ENCODE measurements at places on chromosomes 6 and 20.
A peak's percentile ranks its signal among the peaks of the same experiment; 100 is the strongest.

DNA sequence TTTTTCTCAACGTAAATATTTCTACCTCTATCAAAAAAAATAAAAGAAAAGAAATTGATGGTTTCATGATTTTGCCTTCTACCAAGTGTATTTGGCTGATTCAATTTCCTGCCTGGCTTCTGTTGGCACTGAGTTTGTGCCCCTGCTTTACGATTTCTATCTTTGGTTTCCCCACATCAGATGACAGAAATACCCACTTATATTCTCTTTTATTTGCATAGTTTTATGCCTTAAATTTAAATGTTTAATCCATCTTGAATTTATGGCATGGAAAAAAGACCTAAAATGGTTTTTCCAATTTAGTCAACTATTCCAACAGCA is 34.3 kb downstream of the RNF24 start:
- peak; percentile 7 for DNase-seq

GRCh38 chr6:115905471-115905870 is 155.2 kb downstream of the FRK start:
- no peak for DNase-seq

GRCh38 chr6:157990321-157991066 is 8.8 kb downstream of the SYNJ2 start:
- peak; percentile 21 for DNase-seq

DNA sequence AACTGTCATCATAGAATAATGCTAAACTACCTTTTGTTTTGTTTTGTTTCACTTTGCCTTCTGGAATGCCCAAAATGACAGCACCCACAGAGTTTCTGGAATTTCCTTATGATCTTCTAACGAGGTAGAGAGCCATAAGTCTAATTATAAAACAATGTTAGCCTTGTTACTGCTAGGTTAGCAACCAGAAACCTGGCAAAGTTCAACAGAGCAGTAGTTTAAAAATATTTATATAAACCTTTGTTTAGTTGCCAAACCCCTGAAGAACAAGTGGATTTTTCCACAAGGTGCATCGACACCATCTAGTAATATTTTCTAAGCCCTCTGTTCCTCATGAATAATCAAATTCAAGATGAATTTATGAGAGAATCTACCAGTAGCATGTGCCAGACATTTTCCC is 27.6 kb upstream of the IPCEF1 start:
- no peak for DNase-seq

- no peak for DNase-seq
Observed at GRCh38 chr20:33280775-33281174, 2.2 kb upstream of the BPIFB1 start.

- no peak for DNase-seq
Observed at GRCh38 chr6:147075381-147075780, 128.8 kb upstream of the STXBP5 start.

DNA sequence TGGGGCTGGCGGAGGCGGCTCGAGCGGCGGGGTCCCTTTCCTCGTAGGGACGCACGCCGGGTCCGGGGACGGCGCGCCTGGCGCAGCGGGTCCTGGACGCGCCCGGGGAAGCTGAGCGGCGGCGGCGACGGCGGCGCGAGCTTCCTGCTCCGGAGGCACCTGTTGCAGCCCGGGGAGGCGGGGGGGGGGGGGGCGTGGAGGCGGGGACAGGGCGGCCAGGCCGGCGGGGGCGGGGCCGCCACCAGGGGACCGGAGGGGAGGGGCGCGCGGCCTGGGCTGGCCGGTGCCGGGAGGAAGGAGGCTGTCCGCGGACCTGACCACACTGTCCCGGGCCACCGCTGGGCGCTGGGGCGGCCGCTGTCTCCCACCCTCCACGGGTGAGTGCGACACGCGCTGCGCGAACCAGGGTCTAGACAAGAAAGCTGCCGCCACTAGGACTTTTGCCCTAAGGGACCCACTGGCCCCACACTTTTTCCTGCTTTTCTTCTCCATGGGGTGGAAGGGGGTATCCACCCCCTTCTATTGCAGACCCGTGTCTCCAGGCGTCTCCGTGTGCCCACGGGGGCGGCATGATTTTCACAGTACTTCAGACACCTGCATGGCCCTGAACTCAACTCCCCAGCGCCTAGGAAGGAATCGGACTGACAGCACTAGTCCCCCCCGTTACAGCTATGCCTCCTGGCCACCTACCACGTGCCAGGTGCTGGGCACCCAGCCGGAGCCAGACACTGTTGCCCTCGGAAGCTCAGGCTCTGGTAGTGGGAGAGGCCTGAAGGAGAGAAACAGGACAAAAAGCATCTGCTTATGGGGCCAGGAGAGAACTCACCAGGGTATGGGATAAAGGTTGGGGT is at the start of gene NFATC2:
Gene NFATC2, minus strand, starts transcription at position 149 of the 851 bp plus-strand sequence. CDS start 220 bp downstream, outside the sequence.
- DNase-seq = no peak

GRCh38 chr20:42435230-42435629 is 754.5 kb downstream of the PTPRT start:
- DNase-seq = no peak

DNA sequence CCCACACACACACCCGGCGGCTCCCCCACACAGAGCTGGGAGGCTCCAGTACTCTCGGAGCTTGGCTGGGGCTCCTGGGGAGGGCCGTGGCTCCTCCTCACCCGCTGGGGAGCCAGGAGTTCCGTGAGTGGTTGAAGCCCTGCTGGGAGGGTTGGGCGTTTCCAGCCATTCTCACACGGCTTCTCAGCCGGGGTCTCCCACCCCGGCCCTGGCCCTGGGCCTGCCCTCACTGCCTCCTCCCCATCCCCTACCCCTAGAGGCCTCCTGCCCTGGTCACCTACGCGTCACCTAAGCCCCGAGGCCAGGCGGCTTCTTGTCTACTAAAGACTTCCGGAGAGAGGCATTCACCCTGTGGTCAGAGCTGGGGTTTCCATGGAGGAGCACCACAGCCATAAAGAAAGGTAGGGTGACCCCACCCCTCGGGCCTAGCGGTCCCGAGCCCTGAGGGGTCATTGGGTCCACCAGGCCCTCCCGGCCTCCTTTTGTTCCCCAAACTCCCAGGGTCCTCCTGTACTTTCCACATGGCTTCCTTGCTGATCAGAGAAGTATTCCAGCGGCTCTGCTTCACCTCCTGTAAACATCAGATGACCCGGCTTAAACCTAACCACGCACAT is 99.3 kb downstream of the TTLL2 start:
- no peak for DNase-seq

DNA sequence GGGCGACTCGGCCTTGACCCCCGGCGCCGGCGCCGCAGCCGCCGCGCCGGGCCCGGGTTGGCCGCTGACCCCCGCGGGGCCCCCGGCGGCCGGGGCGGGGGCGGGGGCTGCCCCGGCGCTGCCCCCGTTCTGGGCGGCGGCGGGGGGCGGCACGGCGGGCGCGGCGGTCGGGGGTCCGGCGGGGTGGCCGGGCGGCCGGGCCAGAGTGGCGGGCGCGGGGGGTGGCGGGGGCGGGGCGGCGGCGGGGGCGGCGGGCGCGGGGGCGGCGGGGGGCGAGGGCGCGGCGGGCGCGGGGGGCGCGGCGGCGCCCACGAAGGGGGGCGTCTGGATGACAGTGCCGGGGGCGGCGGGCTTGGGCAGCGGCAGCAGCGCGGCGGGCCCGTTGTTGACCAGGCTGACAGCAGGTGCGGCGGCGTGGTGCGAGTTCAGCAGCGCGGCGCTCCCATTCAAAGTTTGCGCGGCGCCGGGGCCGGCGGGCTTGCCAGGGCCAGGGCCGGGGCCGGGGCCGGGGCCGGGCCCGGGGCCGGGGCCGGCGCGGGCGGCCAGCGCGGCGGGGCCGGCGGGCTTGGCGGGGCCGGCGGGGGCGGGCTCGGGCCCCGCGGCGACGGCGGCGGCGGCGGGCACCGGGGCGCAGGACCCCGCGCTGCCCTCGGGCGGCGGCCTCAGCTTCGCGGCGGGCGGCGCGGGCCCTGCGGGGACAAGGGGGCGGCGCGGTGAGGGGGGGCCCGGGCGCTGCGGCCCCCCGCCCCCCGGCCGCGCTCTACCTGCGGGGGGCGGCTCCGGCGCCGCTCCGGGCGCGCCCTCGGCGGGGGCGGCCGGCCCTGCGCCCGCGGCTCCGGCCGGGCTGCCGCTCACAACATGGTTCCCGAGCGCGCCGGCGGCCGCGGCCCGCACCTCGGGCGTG is 659 bp downstream of the TAF4 start:
- DNase-seq = no peak

DNA sequence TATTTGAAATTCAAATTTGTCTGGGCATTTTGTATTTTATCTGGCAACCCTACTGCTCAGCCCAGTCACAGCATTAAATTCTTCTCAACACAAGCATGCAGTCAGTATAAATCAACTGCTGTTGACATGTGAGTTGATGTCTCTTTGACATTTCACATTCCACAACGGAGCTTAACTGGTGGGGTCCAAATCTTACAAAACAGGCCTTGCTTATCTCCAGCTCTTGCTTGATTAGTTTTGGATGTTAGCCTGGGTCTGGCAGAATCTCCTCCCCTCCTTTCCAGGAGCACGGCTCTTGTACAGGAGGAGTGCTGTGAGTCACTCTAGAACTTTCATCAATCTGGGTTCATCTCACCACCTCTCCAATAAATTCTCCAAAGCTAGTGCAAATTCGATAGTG is 80.8 kb upstream of the PHACTR1 start:
- no peak for DNase-seq

- DNase-seq = no peak
Observed at GRCh38 chr6:5464099-5464885, 203.0 kb downstream of the FARS2 start.

DNA sequence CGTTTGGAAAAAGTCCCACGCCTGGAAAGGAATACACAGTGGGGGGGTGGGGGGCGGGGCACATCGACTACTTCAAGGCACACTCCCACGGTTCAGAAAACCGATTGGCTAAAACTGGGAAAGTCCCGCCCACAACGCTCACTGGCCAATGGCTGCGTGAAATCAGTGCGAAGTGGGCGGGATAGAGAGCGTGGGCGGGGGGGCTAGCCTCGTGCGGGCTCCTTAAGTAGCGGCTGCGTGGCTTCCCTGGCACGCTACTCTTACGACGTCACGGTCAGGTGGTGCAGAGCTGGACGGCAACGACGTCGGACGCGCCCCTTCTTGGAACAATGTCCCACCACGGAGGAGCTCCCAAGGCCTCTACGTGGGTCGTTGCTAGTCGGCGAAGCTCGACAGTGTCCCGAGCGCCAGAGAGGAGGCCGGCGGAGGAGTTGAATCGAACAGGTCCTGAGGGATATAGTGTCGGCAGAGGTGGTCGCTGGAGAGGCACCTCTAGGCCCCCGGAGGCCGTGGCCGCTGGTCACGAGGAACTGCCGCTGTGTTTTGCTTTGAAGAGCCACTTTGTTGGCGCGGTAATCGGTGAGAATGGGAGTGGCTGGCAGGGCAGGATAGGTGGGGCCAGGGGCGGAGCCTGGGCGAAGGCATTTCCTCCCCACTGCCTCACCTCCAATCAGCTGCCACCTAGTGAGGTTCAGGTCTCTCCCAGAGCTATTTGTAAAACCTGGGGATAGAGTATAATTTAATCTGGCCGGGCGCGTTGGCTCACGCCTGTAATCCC is at the start of gene DDX43:
Gene DDX43, plus strand, starts transcription at position 252 of the 778 bp plus-strand sequence. Its CDS starts 78 bp downstream, at position 330.
- no peak for DNase-seq

- DNase-seq = no peak
Observed at GRCh38 chr6:132812255-132812732, 2.1 kb upstream of the RPS12 start.

DNA sequence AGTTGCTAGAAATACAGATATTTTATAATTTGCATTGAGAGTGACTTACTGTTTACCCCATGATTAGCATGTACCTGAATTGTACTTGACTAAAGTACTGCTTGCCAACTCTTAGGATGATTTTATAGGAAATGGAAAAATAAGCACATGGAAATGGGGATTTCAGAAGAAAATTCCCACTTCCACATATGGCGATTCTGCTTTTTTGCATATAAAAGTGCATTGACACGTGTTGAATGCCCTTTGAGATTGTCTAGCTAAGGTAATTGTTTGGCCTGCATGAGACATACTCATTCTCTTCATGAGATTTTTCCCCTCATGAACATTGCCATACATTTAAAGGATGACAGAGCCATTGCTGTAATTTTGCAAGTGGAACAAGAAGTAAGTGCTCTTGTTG is 10.1 kb downstream of the TAB2 start:
- no peak for DNase-seq

- no peak for DNase-seq
Observed at GRCh38 chr6:125670568-125670967, 78.9 kb upstream of the HEY2 start.

DNA sequence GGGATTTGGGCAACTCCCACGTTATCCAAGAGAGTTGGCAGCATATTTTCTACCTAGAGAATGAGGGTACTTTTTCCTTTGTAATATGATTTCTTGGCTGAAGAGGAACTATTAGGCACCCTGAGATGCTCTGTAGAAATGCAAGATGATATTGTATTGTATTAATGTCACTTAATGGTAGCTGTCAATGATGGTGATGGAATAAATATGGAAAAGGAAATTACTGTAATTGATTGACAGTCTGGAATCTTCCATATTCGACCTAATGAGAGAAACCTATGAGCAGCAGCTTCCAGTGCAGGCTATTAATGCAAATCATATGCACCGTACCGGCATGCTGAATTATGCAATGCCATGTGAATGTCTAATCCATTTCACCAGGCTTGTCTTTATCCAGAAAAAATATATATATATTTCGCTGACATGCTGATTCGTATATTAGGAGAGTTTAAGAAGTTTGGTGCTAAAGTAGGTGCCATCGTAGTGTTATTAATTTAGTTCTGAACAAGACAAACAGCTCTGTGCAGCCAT is 494.2 kb upstream of the JARID2 start:
- no peak for DNase-seq

DNA sequence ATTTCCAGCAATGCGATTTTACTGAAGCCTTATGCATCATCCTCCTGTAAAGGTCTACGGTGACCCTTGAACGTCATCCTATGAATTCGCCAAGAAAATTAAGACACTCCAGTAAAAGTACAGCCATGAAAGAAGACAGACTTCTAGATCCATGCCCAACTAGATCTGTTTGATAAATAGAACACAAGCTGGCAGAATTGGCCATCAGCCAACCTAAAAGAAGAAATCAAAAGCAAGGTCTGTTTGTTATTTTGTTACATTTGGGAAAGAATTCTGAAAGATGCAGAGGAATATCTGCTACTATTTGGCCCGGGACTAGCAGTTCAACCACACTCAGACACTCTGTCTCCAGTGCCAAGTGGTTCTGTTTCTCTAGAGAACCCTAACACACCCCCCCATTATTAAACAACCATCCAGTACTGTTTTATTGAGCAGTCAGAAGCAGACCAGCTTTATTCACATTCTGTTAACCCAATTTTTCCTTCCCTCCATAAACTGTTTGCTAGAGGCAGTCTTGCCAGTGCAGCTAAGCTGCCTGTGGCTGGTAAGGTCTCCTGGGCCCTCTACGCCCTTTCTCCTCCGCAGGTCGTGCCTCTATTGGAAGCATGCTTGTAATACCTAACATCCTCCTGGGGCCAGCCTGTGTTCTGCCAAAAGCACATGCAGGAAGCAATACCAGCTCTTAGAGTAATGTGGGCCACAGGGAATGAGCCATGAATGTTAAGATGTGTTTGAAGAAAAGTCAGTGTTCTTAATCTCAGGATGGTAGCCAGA is 30.7 kb downstream of the LY86 start:
- DNase-seq = no peak

All from bone marrow (tissue), 2 donors.